ENCODE measurements at places on chromosomes 11 and 22. TPM values are rescaled to one million over a fixed set of nuclear protein-coding genes. Genes with fewer than 3 reads are reported as not detected.
A peak's percentile ranks its signal among the peaks of the same experiment; 100 is the strongest.

GRCh38 chr11:14445542-14446530, 53.8 kb downstream of the COPB1 start:
- DNase-seq, result peak; percentile 72

DNA sequence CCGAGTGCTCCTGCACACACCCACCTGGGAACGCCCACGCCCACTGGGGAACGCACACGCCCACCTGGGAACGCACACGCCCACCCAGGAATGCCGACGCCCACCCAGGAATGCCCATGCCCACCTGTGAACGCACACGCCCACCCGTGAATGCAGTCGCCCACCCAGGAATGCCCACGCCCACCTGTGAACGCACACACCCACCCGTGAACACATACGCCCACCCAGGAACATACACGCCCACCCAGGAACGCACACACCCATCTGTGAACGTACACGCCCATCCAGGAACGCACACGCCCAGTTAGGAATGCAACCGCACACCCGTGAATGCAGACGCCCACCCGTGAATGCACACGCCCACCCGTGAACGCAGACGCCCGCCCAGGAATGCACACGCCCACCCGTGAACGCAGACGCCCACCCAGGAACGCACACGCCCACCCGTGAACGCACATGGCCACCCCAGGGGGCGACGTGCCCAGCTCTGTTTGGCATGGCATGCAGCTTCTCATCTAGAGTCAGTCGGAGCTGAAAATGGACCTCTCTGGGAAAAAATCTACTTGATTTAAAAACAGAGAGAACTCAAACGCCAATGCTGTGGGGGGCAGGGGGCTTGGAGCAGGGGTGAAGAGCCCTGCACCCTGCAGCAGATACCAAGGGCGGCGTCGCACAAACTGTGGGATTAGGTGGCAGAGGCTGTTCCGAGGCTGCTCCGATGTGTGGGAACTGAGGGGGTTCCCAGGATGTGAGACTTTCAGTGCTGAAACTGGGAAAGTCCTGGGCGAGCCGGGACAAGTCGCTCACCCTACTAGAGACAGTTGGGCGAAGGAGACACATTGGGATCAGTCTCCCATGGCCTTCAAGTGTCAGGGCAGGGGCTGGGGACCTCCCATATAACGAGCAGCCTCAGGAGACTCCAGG, 83.3 kb downstream of the MYEOV start:
- peak; percentile 88 for DNase-seq

DNA sequence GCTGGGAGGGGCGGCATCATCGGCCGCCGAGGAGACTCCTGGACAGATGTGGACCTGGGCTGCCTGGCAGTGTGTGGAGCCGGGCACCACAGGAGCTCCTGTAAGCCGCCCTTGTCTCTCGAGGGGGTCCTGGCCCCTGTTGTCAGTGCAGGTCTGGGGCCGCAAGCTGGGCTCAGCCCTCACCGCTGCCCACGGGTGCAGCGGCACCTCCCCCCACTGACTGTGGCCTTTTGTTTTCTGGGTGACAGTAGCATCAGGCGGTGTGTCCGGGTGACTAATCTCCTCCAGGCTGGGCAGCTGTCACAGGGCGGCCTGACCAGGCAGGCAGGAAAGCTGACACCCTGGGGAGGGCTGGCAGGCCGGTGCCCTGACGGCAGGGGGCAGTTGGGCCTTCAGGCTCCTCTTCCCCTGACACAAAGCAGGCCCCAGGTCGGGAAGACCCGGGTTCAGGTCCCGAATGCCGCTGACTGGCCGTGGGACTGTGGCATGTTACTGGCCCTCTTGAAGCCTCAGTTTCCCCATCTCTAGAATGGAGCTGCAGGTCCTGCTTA, 16.3 kb downstream of the DGKZ start:
- peak; percentile 69 for DNase-seq

DNA sequence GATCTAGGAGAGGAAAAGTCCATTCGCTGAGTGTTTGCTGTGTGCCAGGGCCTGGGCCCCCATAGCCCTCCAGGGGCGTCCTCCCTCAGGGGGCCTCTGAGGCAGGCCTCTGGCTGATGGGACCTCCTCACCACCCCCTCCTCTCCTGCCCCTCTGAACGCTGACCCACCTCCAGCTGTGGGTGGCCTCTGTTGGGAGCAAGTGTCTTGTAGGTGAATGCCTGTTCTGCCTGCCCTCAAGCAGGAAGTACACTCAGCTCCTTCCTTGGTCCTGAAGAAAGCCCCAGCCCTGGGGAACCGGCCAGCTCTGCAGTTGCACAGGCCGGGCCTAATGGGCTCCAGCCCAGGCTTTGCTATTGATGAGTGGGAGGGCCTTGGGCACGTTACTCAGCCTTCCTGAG, 3.5 kb downstream of the MYO7A start:
- DNase-seq, result no peak

DNA sequence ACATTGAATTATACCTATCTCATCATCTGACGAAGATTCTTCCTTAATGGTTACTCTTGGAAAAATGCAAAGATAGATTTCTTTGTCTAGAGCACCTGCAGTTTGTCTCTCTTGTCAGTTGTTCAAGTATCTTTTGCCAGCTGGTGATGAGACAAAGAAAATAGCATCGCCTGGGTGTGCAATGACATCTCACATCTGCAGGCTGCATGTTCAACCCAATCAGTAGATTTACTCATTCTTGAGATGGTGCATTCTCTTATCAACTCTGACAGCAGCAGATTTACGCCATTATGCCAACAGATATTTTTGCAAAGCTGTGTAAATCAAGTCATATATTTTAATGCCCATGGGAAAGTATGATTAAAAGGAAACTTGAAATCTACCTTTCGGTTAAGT, 164.6 kb upstream of the PDGFD start:
- DNase-seq, result no peak

DNA sequence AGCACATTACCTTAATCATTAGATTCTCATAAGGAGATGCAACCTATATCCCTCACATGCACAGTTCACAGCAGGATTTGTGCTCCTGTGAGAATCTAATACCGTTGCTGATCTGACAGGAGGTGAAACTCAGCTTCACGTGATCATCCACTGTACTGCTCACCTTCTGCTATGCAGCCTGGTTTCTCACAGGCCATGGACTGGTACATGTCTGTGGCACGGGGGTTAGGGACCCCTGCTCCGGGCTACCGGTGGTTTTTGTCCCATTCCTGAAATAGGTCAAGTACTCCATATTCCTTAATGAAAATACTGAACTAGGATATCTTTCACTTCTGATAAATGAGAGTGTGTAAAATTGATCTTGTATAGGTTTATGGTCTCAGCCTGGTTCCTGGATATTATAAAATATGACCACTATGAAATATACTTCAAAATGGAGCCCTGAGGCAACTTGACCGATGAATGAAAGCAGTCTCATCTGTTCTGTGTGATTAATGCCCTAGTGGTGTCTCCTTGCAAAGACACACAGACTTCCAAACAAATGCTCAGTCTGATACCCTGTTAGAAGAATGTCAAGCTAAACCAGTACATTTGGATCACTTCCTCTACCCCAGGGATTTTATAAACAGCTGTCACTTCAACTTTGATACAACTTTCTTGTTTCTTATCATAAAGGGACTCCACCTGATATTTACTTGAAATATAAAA, 492.9 kb upstream of the ANO3 start:
- DNase-seq, result peak; percentile 8

GRCh38 chr11:62612366-62613290, at the start of the genes EML3 and ROM1:
Gene EML3 (minus strand): TSS chr11:62612775. CDS start chr11:62612457, 318 bp downstream.
Gene ROM1 (plus strand): TSS chr11:62613257. CDS start chr11:62613282, 25 bp downstream.
- peak; percentile 58 for DNase-seq

The TSKU gene
- 8.2 TPM for total RNA-seq

The PIH1D2 gene
- 0.51 TPM for total RNA-seq
